ENCODE measurements at places on chromosomes 7 and 10.

- no peak for DNase-seq
Measured at GRCh38 chr7:47795631-47796030, 152.6 kb downstream of the PKD1L1 start.

GRCh38 chr7:75536940-75537538 is 44.9 kb downstream of the SPDYE5 start:
- DNase-seq: no peak

GRCh38 chr10:767211-767610 is 77.7 kb upstream of the DIP2C start:
- DNase-seq: no peak

DNA sequence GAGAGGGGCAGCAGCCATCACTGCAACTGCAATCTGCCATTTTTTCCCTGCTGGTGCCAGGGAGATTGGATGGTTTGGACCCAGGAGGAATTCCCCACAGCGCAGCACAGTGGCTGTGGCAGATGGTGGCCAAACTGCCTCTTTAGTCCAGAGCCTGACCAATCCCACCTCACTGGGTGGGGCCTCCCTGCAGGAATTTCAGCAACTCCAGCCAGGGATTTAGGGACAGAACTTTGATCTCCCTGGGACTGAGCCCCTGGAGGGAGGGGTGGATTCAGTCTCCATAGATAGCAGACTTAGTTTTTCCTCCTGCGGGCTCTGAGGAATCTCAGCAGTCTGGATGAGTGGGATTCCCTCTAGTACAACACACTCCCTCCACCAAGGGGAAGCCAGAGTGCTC is 179.7 kb upstream of the WDR11 start:
- DNase-seq: no peak

DNA sequence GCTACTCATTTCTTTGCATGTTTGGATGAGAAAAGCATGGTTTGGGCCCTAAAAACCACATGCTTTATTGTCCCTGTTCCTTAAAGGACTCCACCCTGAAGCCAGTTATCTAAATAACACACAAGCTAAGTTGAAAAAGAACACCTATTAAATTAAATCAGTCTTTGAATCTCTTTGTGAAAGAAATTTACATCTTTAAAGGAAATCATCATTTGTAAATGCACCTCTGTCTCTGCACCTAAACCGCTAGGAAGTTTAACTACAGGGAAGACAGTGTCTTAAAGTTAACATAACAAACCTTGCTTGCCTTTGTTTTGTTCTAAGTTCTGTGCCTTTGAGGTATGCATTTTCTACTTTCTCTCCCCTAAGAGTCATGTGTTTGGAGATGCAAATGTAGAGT is 52.6 kb downstream of the HTR7 start:
- DNase-seq: no peak

GRCh38 chr7:2474813-2475677 is 1.2 kb downstream of the GRIFIN start:
- no peak for DNase-seq

DNA sequence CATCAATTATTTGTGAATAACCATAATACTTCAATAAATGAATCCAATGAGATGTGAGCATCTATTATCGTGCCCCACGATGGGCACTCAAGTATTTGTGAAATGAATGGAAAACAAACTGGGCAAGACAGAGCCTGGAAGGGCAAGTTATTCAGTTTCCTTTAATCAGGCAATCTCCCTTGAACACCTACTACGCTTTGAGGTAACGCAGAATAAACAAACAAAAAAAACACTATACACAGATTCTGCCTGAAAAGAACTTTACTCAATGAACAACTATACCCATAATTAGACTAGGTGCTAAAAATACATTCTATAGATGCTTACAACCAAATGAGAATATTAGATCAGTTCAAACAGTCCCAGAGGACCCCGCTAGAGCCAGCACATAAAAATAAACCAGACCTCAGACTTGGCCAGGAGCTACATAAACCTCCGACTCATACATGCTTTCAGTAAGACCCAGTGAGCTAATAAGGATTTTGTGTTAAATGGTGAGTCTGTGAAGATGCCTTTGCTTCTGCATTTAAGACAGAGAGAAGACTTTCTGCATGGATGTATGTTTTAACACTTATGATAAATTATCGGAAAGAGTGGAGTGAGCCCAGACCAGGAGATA is 121.3 kb downstream of the MPP7 start:
- DNase-seq: no peak

DNA sequence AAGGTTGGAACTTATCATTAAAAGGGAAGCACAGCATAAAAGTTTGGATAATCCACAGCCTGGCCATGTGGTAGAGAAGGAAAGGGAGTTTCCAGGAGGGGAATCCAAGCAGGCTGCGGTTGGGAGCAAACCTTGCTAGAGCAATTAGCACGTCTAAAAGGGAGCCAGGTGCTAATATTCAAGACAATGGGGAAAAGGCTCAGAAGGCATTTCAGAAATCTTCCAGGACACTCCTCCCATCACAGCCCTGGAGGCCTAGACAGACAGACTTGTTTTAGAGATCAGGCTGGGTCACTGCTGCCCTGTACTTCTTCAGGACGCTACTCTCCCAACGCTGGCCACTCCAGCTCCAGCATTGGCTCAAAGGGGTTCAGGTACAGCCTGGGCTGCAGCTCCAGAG is 96.2 kb upstream of the KAT6B start:
- no peak for DNase-seq

- DNase-seq: no peak
Measured at GRCh38 chr10:103595933-103596726, 102.6 kb downstream of the NEURL1 start.

DNA sequence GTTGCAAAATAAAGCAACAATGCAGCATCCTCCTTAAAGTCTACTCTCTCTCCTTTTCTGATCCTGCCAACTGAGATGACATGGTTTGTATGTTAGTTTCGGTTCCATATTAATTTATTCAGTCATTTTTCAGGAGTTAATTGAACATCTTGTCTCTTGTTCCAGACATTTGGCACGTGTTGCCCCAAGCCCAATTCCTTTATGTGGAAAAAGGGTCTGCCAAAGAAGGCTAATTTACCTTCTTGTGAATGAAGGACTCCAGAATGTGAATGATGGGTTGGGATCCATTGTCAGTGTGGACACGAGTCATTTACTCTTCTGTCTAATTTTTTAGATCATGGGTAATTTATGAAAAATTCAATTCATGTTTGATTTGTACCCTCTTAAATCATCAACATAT is 350.9 kb upstream of the LRGUK start:
- DNase-seq: no peak

GRCh38 chr7:12490107-12490688 is 80.3 kb upstream of the SCIN start:
- DNase-seq: no peak

DNA sequence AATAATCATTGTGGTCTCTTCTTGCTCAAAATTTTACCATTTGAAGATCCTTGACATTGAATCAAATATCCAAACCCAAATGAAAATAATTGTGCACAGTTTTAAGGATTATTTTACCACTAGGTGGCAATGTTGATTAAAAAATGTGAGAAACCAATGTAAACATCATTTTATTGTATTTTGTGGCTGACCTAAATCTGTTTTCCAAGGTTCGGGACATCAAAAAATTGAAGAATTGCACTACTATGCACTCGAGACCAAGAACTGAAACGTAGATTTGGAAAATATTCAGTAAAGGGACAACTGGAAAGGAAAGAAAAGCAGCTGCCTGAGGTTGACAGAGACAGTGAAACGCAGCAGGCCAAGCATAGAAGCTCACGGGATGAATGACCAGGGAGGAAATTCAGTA is 259.3 kb downstream of the SNX13 start:
- no peak for DNase-seq
